ENCODE measurements at places on chromosomes 5 and 9.

- DNase-seq, result no peak
Observed at GRCh38 chr9:112743216-112743836, 7.2 kb upstream of the SNX30 start.

DNA sequence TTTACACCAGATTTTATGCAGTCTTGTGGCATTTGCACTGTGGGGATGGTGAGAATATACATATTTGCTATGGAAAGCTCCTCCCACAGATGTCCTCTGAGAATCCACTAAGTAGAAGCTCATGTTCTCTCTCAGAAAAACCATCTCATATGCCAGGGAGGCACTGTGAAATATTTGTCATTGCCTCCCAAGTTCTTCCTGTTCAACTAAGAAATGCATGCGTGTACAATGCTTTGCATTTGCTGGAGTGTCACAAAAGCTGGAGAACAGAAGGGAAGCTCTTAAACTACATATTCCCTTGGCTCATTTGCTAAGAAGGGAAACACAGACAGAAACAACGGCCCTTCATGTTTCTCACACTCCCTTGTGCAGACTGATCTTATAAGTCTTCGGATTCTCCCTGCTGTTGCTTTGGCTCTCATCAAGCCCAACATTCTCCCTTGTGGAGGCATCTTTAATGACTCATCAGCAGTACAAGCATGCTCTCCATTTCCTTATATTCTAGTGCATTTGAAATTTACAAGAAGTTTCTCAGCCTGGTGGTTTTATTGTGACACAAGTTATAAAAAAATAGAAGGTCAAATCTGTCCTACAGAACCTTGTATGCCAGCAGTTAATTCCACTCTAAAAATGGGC is 220.6 kb downstream of the TRIM36 start:
- DNase-seq, result no peak

GRCh38 chr5:68173007-68173406 is 42.5 kb upstream of the PIK3R1 start:
- no peak for DNase-seq

DNA sequence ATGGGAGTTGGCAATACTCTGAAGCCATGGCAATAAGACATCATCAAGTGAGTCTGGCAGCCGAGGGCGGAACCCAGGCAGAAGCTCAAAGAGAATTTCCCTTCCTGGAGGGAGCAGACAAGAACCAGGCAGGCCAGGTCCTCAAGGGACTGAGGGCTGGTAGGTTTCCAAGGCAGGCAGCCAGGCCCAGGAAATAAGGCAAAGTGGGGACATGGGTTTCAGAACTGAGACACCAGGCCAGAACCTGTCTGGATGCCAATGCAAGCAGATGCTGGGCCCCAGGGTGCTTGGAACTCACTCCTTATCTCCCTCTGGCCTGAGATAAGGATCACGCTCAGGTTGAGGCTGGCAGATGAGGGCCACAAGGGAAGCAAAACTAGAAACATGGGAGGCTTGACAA is 8.9 kb downstream of the TSSK1B start:
- no peak for DNase-seq

DNA sequence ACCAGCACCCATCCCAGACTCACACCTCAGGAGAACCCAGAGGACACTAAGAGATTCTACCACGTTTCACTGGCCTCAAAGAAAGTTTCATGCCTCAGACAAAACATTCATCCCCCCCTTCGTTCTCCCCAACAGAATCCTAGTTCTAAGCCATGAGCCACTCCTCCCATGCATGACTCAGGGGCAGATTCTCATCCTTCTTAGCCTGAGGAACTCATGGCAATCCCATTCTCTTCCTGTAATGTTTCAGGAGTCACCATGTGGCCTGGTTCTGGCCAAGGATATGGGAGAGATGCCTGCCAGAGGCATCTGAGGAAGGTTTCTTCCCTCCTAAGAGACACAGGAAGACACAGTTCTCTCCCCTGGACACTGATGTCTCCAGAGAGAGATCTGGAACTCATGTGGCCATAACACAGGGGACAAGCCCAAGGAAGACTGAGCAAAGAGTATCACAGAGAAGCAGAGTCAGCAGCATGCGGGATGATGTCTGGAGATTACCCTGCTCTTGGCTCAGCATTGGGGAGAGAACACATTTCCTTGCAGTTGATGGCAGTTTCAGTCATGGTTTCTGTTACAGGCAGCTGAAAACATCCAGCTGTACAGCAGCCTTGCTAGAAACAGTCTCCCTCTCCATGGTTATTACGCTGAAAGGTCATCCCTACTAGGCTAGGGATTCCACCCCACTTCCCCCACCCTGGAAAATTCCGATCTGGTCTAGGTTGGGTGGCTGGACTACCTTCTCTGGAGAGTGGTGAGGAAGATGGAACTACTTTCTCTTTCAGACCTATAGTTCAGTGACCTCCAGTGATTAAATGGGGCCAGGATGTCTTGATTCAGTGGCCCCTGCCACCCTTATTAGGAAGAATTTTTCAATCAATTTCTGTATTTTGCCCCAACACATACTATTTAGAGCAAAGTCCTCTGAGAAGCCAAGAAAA is 115.4 kb downstream of the ZNF608 start:
- no peak for DNase-seq

DNA sequence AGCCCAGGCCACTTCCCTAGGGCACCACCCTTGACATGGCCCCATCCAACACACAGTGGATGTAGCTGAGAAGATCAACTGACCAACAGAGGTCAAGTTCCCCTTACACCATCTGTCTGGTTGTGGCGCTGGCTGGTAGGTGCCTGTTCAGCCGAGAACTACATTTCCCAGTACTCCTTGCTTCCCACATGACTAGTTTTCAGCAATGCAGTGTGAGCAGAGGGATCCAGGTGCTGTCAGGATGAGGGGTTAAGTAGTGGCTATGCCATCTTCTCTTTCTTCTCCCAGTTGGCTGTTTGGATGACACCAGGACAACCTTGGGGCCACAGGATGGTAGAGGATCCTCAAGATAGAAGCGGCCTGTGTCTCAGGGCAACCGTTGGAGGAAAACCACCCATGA is 48.6 kb upstream of the SH3PXD2B start:
- DNase-seq, result peak; percentile 32

- DNase-seq, result no peak
Observed at GRCh38 chr9:109242014-109242413, 75.0 kb upstream of the FRRS1L start.

DNA sequence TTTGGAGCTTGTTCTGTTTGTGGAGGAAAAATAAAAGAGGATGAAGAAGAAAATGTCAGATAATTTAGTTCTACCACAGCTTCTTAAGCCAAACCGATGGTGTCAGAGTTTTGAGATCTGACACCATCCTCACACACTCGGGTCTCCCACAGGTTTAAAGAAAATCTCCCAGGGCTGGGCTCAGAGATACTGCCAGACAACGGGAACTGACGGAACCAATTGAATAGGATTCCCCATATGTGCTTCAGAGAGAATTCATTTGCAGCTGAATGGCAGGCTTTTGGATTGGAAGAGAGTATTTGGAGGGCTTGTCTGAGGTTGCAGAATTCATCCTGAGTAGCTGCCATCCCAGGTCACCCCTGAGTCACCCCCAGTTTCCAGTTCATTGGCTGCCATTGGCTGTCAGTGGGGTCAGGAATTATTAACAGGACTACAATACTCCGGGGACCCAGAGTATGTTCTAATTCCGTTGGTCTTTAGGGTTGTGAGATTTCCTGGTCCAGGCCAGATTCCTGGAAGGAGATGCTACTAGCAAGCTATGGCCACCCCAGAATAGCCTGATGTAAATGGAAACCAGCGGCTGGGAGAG is 131.3 kb downstream of the PDZD2 start:
- DNase-seq, result no peak

DNA sequence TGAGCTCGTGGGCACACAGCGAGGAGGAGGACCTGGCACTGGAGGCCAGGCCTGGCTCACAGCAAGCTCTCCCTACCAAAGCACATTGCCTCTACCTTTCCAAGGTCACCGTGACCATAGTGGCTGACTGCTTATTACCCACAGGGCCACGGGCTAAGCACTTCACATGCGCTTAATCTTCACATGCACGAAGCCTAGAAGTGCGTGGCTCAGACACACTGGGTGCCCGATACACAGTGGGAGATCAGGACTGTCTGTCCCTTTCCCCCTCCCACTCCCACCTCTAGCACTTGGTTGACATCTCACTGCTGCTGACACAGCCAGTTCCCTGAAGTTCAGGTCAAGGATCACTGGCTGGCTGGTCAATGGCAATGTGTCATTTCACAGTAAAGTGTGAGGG is 23.6 kb downstream of the LHX6 start:
- DNase-seq, result no peak

DNA sequence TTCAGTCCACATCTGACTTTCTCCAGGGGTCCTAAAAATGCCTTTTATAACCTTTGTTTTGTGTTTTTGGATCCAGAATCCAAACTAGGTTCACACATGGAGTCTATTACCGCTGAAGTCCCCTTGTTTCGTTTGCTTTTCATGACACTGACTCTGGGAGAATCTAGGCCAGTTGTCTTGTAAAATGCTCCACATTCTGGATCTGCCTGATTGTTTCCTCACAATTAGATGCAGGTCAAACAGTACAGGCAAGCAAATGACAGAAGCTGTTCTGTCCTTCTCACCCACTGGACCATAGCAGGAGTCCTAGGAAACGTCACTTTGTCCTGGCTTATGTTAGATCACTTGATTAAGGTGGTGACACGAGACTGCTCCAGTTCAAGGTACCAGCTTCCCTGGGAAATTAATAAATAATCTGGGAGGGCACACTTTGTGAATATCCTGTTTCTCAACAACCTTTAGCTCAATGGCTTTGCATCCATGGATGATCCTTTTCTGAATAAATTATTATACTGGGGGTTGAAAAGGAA is 34.1 kb downstream of the FABP6 start:
- DNase-seq, result no peak

DNA sequence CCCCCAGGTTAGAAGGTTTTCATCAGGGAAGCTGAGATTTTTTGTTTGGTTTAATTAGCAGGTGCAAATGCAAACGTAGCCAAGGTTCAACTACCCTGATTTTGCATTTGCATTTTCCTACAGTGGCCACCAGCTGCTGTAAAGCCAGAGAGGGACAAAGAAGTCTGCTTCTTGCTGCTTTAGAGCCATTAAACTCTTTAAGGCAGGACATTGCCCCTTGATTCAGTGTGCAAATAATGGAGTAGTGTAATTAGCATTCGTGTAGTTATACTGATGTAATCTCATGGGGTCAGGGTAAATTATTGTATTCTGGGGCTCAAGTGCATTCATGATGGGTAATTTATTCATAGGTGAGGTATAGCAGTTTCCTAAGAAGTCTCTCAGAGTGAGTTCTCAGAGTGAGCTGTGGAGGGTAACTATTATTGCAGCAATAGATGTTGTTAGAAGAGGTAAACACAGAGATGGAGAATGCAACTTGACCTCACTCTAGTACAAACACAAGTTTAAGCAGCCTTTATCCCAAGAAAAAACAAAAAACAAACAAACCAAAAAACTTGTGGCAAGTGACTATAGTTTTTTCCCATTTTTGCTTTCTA is 526.5 kb downstream of the KIF4B start:
- no peak for DNase-seq

DNA sequence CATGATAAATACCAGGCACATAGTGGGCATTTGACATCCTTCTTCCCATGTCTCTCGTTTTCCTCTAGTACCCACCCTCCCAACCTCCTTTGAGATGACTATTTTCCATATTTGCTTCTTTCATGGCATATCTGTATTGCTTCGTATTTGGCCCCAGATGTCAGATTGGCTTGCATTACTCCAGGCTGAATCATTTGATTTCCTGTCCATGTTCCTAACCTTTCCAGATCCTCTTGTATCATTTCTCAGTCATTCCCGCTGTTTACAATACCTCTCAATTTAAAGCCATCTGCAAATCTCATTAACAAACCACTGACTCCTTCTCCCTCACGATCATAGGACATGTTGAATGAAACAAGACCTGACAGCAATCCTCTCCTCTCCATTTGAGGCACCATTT is 19.9 kb downstream of the MTX3 start:
- DNase-seq, result no peak

DNA sequence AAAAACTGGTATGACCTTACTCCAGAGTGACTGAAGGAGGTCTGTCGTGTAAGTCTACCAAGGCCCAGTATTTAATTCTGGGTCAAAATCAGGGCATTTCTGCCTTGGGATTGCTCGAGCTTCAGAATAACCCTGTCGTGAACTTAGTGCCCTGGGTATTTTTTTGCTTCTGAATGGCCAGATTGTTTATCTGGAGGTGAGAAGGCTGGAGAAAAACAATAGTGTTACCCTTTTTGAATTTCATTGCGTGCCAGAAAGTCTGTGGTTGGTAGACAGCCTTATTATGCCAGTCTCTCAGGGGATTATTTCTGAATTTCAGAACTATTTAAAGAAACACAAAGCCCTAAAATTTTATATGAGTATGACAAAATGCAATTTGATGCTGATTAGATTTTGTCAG is 323.4 kb downstream of the CSNK1G3 start:
- DNase-seq, result no peak

Data from A549 (cell line).